Kidney tubule cell (primary cell): ENCODE measurements at places on chromosomes 7 and 10.

- DNase-seq, result no peak
Measured at GRCh38 chr10:121536310-121536913, 61.8 kb downstream of the FGFR2 start.

DNA sequence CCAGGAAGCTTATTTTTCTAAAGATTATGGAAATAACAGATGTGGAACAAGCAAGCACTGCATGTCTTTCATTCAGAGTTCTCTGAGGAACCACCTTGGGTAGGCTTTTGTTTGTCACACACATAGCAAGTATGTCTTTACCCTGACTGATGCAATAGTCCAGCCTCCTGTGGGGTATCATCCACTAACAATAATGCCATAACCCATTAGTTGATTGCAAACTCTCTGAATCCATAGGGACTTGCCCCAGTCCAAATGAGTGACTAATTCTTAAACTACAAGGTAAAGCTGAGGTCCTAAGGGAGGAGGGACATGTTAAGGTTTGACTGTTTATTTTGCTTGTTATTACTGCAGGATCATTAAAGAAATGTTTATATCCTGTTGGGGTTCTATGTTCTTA lies 151.4 kb upstream of the PRPS1L1 start:
- DNase-seq, result no peak

GRCh38 chr7:71574153-71574860 lies 442.4 kb downstream of the GALNT17 start:
- DNase-seq, result no peak

DNA sequence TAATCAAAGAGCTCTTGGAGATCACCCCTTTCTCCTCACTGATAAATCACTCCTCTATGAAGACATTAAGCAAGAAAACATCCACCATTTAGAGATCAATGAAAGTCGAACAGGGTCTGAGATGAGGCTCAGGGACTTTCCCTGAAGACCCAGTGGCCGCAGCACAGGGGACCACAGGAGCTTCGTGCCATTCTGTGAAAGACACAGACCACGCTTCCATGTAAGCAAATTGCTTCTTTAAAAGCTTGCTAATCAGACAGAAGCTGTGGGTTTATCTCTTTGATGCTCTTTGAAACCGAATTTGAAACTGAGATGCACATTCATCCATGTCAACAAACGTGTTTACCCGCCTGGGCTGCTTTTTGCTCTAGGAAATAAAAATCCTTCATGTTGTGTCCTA lies 231.9 kb upstream of the PPP2R2D start:
- DNase-seq, result no peak

- peak; percentile 65 for DNase-seq
Measured at GRCh38 chr7:64793106-64793755, 997 bp upstream of the ZNF138 start.

- DNase-seq, result no peak
Measured at GRCh38 chr7:129615018-129615417, 3.5 kb downstream of the NRF1 start.
